ENCODE measurements at places on chromosomes 12 and 14.

DNA sequence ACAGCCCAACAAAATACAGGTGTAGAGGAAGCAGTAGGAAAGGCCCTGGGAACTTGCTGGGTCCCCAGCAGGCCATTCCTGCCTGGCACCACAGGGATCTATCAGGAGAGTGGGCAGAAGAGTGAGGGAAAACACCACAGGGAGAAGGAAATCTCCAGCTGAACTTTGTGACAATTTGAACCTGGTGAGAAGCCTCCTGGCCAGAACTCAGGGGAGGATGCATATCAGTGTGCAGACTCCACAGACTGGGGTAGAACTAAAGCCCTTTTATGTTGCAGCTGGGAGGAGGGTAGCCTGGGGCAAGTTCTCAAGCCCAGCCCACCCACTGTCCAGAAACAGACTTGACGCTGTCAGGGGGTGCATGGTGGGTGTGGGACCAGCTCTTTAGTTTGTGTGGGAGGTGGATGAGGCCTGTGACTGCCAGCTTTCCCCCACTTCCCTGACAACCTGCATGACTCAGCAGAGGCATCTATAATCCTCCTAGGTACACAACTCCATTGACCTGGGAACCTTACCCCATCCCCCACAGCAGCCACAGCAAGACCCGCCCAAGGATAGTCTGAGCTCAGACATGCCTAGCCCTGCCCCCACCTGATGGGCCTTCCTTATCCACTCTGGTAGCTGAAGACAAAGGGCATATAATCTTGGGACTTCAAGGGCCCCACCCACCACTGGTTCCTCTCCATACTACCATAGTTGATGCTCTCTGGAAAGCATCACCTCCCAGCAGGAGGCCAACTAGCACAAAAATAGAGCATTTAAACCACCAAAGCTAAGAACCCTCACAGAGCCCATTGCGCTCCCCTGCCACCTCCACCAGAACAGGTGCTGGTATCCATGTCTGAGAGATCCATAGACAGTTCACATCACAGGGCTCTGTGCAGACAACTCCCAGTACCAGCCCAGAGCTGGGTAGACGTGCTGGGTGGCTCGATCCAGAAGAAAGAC, 28.9 kb downstream of the PNN start:
- DNase-seq: no peak

- DNase-seq: no peak
Measured at GRCh38 chr12:62214846-62215245, 45.4 kb upstream of the USP15 start.

DNA sequence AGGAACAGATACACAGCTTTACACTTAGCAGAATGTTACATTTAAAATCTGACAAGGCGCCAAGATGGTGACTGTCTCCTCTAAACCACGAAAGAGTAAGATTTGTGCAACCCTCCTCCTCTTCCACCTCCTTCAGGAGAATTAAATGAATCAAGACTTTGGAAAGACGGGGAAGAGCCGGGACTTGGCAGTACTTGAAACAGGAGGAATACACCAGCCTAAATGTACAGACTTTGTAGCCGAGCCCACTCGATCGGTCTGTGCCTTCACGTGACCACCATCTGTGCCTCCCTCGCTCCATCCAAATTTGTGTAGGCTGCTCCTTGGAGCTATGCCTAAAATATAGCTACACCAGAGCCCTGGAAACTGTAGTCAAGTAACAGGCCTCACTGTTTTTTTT, 38.3 kb downstream of the SSPN start:
- DNase-seq: peak; percentile 12

GRCh38 chr14:51880835-51881580, 20.6 kb downstream of the GNG2 start:
- no peak for DNase-seq

GRCh38 chr12:79006306-79006705, 141.7 kb downstream of the SYT1 start:
- no peak for DNase-seq

DNA sequence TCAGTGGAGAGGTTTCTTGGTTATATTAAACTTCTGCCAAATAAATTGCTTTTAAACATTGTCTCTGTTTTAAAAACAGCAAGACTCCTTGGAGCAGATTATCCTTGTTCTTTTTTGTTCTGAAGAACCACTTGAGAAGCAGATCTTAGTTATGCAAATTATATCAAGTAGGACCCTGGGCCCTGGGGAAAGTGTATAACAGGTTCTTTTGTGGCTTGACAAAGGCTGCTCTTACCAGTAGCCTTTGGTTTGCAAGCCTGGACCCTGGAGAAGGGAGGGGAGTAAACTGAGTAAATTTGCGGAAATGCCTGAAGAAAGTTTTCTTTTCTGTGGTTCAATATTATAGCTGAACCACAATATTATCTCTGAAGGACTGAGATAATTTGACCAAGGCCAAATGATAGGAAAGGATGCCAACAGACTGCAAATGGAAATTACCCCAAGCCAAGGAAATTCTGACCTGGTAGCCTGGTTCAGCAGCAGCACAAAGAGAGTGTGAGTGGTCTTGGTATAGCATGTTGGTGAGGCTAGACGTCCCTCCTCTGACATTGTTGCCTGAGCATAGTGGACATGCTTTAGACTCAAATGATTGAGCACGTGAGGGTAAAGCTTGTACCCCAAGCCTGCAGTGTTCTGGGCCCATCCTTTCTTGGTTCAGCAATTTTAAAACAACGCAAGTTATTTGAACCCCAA, 30.4 kb upstream of the SIX1 start:
- no peak for DNase-seq

DNA sequence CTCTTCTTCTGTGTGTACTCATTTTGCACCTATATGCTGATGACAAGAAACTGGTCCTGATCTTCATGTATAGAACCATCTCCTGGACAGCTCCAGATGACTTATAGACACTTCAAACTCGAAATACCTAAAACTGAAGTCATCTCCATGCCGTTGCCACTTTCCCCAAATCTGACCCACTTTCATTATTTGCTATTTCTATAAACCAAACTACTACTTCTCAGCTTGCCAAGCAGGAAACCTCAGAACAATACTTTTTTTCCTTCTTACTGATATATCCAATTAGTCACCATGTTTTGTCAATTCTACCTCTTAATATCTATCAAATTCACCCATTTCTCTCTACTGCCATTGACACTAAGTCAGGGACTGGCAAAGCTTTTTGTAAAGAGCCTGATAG, 14.8 kb downstream of the SGPP1 start:
- no peak for DNase-seq

DNA sequence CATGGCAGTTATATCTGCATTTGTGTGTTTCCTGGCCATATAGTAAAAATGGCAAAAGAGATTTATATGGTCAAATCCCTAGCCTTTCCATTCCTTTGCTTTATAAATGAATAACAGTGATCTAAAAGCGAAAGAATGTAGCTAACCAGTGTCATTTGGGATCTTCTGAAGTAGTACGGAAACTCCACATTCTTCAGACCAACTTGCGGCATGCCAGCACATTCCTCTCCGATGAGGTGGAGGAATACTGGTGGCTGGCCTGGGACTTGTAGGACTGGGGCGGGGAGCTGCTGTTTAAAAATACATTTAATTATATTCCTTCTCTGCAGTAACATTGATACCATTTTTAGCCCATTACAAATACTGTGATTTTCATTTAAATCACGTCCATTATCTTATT, 85.3 kb downstream of the SAMD4A start:
- DNase-seq: no peak

- DNase-seq: no peak
Measured at GRCh38 chr12:96208346-96208745, 14.2 kb downstream of the ELK3 start.

DNA sequence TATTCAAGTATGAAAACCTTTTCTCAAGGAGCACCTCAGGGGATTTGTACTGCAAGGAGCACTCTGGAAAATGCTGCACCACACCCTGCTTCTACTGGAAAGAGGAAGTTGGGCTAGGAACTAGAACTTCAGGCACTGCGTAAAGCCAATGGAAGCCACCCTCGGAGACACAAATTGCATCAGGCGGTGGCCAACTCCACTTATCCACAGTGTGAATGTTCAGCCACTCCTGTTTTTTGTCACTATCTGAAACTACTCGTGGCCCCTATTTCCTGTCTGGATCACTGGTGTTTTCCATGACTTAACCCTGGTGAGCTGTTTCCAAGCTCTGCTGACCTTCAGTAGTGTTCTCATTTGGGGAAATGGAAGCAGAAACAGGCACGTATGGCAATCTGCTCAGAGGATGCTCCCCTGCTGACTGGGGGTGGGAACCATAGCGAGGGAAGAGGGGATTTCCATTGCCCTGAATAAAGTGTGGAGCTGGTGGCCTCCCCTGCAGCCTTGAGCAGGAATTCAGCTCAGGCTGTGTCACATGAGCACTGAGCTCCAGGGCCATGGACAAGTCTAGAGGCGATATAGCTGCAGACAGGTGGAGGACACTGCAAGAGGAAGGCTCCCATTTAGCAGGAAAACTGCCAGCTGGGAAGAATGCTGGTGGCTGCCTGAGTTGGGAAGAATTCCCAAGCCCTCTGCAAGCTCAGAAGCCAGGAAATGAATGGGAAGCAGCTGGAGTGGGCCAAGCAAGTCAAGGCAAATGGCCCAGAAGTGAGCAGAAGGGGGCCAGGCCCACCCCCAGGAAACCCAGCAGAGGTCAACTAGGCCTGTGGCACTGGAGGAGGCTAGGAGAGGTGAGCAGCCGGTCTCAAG, 50.5 kb upstream of the RAP1B start:
- DNase-seq: no peak

GRCh38 chr14:75138492-75138891, 11.6 kb upstream of the NEK9 start:
- DNase-seq: no peak

GRCh38 chr14:59688224-59689170, 111.9 kb upstream of the CCDC175 start:
- DNase-seq: no peak

DNA sequence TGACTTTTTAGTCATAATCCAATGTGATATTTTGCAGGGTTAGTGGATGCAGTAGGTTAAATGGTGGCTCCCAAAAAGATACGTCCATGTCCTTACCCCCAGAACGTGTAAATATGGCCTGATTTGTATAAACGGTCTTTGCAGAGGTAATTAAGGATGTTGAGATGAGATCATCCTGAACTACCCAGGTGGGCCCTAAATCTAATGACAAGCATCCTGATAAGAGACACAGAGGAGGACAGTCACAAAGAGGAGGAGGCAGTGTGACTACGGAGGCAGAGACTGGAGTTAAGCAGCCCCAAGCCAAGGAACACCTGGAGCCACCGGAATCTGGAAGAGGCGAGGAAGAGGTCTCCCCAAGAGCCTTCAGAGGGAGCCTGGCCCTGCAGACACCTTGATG, 293.4 kb downstream of the ZFP36L1 start:
- DNase-seq: no peak

GRCh38 chr14:101925152-101925551, 39.2 kb upstream of the DYNC1H1 start:
- DNase-seq: no peak

DNA sequence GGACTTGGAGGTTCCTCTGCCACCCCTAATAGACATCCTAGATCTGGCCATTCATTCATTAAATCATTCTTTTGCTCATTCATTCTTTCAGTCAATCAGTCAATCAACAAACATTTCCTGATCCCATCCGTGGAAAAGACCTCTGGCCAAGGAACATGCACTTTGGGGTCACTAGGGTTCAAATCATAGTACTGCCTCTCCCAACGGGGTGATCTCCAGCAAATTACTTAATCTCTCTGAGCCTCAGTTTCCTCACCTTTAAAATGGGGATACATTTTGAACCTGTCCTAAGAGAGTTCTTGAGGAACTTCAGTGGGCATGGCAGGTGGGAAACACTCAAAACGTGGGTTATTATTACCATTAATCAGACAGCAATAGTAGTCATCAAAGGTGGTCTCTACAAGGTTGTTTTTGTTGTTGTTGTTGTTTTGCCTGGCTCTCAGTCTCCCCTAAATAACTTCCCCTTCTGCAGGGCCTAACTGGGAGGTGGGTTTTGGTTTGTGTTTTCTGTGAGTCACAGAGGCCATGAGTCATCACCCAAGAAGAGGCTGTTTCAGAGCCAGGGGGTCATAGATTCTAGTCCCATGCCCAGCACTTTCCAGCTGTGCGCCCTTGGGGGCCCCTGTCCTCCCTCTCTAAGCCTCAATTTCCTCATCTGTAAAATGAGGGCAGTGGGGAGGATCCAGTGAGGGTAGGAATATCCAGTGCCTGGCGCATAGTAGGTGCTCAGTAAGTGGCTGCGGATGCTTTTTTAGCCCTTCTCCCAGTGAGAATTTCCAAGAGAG, 16.9 kb upstream of the FAM222A start:
- no peak for DNase-seq

GRCh38 chr12:754473-754820, 2.1 kb downstream of the WNK1 start:
- DNase-seq: peak; percentile 12

DNA sequence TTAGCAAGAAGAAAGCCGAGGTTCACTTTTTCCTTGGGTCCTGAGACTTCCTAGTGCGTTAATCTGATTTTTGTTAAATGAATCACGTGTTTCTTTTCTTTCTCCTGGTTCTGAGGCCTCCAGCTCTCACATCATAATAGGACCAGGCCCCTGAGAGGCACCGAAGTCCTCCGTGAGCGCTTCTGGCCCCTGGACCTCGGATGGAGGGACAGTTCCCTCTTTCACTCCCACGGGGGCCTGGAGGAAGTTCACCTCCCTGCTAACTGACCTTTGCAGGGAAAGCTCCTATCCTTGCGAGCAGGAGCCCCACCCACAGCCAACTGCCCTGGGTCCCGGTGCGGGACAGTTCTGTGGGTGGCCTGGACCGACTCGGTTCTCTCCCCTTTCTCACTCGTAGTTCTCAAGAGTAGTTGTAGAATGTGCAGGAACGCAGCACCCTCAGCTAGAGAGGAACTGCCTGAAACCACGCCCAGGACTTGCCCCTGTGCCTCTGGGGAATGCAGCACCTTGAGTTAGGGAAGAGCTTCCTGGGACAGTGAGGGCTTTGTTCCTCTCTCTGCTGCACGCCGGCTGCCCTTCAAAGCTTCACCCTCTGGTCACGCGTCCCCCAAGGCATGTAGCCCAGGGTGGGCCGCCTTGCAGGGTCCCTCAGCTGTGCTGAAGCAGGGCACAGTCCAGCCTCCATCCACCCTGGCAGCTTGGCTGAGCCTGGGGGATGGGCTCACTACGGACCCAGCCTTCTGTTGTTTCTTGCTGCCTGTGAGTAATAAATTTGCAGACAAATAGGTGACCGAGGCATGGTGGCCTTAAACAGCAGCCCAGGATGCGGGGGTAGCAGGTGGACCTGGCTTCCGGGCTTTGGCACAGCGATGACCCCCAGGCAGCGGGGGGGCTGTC, 264.6 kb downstream of the ADGRD1 start:
- no peak for DNase-seq

DNA sequence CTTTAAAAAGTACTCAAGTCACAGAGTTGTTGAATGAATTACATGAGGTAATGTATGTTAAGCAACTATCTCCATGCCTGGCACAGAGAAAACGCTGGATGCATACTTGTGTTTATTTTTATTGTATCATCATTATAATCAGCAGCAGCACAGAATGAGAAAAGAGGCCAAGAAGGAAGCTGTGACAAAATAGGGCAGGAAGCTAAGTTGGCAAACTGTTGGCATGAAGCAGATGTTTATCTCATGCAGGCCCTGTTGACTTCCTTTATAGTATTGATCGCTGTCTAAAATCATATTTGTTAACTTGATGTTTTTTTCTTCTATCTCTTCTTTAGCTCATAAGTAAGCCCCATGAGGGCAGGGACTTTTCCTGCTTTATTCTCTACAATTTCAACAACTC, 466.6 kb downstream of the TRHDE start:
- DNase-seq: no peak

- DNase-seq: no peak
Measured at GRCh38 chr14:36517242-36518030, 2.6 kb downstream of the NKX2-1 start.

All from hippocampal formation (tissue), 2 donors.